ENCODE measurements at places on chromosomes 2 and 18.
A peak's percentile ranks its signal among the peaks of the same experiment; 100 is the strongest.

- DNase-seq, result no peak
These were observed 84.5 kb downstream of the AFF3 start for GRCh38 chr2:100057901-100058261.

DNA sequence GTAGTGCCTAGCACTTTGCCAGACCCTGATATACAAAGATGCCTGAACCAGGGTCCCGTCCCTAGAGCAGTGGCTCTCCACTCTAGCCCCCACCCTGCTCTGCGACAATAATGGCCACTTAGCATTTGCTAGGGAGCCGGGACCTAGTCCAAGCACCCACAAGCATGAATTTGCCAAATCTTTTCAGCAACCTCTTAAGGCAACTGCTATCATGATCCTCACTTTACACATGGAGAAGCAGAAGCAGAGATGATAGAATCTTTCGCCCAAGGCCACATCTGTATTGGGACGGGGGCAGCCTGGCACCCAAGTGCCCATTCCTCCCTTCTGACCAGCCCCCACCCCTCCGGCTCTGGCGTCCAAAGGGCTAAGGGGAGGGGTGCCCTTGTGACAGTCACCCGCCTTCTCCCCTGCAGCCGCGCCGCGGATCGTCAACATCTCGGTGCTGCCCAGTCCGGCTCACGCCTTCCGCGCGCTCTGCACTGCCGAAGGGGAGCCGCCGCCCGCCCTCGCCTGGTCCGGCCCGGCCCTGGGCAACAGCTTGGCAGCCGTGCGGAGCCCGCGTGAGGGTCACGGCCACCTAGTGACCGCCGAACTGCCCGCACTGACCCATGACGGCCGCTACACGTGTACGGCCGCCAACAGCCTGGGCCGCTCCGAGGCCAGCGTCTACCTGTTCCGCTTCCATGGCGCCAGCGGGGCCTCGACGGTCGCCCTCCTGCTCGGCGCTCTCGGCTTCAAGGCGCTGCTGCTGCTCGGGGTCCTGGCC is 13.0 kb downstream of the SIGLEC15 start:
- DNase-seq, result no peak

- no peak for DNase-seq
These were observed 277.5 kb downstream of the ETAA1 start for GRCh38 chr2:67674668-67675067.

DNA sequence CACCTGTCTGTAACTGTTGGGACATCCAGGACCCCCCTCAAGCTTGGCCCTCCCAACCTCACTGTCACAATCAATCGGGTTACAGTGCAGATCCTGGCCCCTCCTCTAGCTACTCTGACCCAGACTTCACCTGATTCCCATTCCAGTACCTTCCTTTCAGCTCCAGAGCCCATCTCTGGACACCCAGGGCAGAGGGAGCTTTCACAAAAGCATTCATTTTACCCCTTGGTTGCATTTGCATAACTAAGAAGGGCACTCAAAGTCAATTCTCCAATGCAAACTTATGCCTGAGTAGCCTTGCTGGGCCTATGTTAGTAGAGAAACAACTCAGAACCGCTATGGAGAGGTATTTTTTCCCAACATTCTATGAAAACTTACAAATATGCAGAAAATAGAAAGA is 7.4 kb downstream of the ZAP70 start:
- no peak for DNase-seq

GRCh38 chr2:51919395-51919794 is 887.5 kb upstream of the NRXN1 start:
- no peak for DNase-seq

DNA sequence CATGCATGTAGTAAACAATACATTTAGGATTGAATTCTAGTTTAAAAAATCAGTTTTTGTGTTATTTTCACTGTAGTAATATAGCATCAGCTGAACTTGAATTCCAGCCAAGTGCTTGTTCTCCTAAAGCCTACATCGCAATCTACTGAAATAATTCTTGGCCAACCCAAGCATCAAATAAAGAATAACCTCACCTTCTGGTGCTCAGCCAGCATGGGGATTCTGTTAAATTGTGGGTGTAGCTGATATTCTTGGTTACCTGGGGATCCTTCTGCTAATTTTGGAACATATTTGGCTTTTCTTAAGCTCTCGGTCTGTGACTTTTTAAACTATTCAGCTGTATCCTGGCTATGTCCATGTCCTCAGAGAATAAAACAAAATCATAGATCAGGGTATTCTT is 248.8 kb downstream of the NRXN1 start:
- no peak for DNase-seq

- DNase-seq, result no peak
These were observed 65.6 kb upstream of the RFX8 start for GRCh38 chr2:101540518-101540917.

- no peak for DNase-seq
These were observed 39.2 kb upstream of the RASGRP3 start for GRCh38 chr2:33437297-33437696.

DNA sequence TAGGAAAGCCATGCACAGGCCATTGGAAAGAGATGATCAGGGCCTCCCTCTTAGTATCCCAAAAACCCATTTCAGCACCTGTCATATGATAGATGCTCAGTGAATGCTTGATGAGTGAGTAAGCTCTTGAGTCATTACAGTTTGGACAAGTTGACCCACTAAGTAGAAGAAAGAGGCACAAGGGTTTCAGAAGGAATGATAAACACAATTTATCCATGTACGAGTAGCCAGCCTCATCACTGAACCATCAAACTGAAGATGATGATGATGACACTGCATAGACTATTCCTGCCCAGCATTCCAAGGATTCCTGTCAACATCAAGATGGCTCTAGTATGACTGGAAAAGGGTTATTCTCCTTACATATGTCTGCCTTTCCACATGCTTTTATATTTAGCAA is 596.0 kb downstream of the BCL11A start:
- no peak for DNase-seq

GRCh38 chr2:238897122-238897880 is 49.4 kb downstream of the TWIST2 start:
- DNase-seq, result no peak

DNA sequence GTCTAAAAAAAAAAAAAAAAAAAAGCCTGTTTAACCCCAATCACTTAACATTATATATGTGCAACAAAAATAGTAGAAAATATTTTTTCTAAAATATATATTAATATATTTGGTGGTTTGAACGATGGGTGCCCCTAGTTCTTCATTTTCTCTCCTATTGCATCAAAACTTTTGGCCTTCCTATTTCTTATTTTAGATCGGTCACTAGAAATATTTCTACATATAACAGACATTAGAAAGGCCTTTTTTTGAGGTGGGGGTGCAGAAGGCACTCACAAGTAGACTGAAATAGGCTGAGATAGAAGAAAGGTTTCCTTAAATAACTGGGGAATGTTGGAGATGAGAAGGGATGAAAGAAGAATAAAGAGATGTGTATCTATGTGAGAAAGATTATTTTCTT is 49.3 kb upstream of the AP1S3 start:
- DNase-seq, result no peak

GRCh38 chr2:218402911-218403411 is 3.3 kb downstream of the CTDSP1 start:
- no peak for DNase-seq

GRCh38 chr18:9614401-9615279 is at the start of gene PPP4R1:
Gene PPP4R1, minus strand, starts transcription at chr18:9614559. Its CDS starts 75 bp downstream, at chr18:9614484.
- DNase-seq, result no peak

- DNase-seq, result no peak
These were observed 264.0 kb downstream of the SUCLG1 start for GRCh38 chr2:84194949-84195644.

DNA sequence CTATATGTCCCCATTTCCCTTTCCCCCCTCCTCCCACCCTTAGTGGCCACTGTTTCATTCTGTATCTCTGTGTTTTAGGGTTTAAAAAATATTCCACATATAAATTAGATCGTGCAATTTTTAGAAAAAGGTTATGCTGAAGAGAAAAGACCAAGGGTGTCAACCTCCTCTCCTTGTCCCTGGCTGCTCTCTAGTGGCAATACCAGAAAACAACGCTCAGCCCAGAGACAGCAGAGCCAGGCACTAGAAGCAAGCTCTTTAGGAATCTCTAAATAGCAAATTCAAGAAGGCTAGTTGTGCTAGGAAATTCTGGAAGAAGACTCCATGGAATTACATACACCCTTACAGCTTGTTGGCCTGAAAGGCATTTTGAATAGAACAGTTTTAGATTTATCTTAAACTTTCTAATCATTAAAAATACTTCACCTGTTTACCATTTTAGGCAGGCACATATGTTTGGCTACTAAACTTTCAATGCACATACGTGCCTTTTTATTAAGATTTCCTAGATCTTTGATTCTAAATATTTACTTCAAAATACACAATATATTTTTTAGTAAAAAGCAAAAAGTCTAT is 35.1 kb upstream of the RASGRP3 start:
- peak; percentile 66 for DNase-seq

- peak; percentile 26 for DNase-seq
These were observed 657 bp upstream of the BIN1 start for GRCh38 chr2:127107622-127107999.

DNA sequence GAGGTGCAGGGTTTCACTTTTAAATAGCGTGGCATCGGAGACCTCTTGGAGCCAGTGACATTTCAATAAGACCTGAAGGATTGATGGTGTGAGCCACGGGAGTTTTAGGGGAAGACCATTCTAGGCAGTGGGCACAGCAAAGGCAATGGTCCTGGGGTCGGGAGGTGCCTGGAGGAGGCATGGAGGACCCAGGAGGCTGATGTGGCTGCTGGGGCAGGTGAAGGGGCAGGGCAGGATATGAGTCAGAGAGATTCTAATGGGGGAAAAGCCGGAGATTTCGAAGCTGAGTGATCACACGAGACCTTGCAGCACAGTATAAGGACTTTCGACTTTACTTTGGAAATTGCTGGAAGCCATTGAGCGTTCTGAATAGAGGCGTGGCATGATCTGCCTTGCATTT is 79.6 kb upstream of the KCNE4 start:
- DNase-seq, result peak; percentile 26

- DNase-seq, result no peak
These were observed 27.9 kb downstream of the TMEM17 start for GRCh38 chr2:62478093-62478580.

DNA sequence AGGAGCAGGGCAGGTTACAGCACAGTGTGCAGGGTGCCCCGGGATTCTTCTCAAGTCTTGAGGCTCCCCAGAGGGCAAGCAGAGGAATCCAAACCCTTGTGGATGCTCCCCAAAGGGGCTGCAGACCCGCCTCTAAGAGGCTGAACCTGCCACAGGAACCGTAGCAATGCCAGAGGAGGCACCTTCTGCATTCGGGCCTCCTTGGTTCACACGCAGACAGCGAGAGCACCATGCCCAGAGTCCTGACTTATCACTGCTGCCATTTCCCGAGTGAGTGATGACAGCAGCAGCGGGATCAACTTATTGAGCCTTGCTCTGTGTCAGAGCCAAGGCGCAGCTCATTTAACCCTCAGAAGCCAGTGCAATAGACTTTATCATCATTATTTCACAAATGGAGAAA is 203.5 kb downstream of the CTIF start:
- DNase-seq, result no peak

- DNase-seq, result no peak
These were observed 474.7 kb upstream of the HS6ST1 start for GRCh38 chr2:128793404-128793803.

GRCh38 chr2:29455200-29455860 is 340.1 kb downstream of the CLIP4 start:
- DNase-seq, result no peak

- no peak for DNase-seq
These were observed 374.5 kb downstream of the NCKAP5 start for GRCh38 chr2:133193544-133194361.

DNA sequence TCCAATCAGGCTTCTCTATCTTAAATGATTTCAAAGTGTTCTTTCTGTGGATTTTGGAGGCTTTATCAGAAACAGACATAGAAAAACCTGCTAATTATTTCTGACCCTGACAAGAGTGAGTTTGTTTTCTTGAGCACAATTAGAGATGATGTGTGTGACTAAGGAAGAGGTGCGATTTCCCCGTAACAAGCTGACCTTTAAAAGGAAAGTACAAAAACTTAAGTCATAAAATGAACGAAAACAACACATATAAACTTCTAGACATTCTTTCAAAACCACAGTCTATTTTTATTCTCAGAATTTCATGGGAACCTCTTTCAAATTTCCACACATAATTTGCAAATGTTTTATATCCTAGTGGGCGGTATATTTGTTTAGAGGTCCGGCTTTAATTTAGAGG is 604.8 kb downstream of the CPS1 start:
- no peak for DNase-seq

GRCh38 chr2:70522627-70523026 is 31.0 kb downstream of the TGFA start:
- DNase-seq, result no peak

GRCh38 chr2:44211183-44211582 is 42.5 kb downstream of the PPM1B start:
- DNase-seq, result no peak

- no peak for DNase-seq
These were observed 138.3 kb upstream of the STK17B start for GRCh38 chr2:196309691-196310090.

DNA sequence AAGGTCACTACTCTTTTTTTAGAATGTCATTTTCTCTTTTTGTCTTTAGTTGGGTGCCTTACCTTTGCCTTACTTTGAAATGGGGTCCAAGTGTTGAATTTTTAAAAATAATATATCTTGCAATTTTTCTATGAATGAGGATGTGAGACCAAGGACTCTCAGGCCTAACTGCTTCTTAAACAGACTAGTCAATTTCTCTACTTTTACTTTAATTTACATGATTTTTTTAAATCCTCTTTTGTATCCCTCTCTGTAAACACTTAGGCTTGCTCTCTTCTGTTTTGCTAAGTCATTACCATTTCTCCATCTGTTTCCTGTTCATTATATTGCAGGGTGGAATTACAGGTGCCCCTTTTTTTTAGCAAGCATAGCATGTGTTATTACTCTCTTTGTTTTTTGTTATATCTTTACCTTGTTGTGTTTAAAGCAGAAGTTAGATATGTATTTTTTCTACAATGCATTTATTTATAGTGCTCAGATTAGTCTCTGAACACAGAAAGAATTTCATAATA is 261.8 kb downstream of the SPAG16 start:
- DNase-seq, result no peak

DNA sequence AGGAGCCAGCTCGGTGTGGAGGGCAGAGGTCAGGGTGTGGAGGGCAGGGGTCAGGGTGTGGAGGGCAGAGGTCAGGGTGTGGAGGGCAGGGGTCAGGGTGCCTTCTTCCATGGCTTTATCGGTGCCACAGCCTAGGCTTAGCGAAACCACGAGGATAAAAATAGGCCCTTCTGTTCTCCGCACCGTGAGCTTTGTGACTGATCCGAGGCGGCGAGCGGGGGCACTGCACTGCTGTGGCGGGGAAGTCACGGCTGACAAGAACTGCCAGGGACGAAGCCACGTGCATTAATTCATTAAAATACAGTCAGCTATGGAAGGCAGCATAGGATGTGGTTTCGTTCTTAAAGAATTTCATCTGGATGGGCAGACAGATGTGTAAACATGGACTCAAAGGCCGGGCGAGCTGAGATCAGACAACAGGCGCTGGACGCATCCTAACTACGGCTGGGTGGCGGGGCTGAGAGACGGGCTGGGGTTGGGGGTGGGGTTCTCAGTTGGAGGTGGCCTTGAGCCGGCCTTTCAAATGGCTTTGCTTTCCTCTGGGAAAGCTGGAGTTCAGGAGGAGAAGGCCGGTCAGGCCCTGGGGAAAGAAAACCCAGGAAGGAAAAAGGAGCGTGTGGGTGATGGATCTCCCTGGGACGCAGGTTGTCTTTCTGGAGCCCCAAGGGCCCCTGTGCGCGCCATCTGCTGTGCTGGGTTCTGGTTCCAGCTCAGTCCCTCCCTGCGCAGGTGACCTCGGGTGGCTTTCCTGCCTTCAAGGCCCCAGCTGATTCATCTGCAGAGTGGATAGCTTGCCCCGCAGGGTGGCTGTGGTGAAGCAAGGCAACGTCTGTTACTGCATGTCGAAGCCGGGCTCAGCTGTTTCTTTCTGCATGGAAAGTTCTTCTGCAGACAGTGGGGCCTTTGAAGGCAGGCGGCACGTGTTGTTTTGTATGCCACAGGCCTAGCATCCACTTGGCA is 958 bp upstream of the ALLC start:
- peak; percentile 26 for DNase-seq
